ENCODE measurements at places on chromosomes 13 and 19. TPM values are rescaled to one million over a fixed set of nuclear protein-coding genes. Genes with fewer than 3 reads are reported as not detected.

- peak; percentile 62 for DNase-seq
These were observed 499 bp downstream of the LSM7 start for GRCh38 chr19:2327773-2328400.

- DNase-seq = no peak
These were observed 431.4 kb downstream of the TBC1D4 start for GRCh38 chr13:75050419-75051046.

DNA sequence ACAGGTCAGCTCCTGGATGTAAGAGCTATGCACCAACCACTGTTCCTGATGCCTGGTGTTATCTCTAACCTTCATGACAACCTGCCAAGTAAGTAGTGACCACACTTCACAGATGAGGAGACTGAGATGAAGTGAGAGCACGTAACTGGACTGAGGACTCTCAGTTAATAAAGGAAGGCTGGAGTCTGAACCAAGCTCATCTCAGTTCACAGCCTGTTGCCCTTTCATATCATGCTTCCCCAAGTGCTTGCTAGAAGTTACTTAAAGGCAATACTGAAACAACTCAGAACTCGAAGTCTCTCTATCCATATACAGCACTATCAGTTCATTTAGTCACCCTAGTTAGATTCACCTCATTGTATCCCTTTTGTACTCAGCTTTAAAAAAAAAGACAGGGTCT is 119.7 kb downstream of the ABCC4 start:
- no peak for DNase-seq

GRCh38 chr19:15642807-15643206 is 2.1 kb downstream of the CYP4F3 start:
- no peak for DNase-seq

- DNase-seq = no peak
These were observed 6.0 kb upstream of the TNFSF11 start for GRCh38 chr13:42567906-42568305.

DNA sequence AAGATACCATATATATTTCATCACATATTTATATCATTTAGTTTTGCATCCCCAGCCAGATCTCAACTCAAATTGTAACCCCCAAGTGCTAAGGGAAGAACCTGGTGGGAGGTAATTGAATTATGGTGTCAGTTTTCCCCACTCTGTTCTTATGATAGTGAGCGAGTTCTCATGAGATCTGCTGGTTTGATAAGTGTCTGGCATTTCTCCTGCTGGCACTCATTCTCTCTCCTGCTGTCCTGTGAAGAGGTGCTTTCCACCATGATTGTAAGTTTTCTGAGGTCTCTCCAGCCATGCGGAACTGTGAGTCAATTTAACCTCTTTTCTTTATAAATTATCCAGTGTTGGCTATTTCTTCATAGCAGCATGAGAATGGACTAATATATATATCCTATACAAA is 462.5 kb upstream of the SLITRK5 start:
- no peak for DNase-seq

- no peak for DNase-seq
These were observed 5.5 kb upstream of the KCTD4 start for GRCh38 chr13:45206340-45206739.

- no peak for DNase-seq
These were observed 165.5 kb downstream of the LACC1 start for GRCh38 chr13:44045180-44045562.

- DNase-seq = no peak
These were observed 30.3 kb upstream of the RNF113B start for GRCh38 chr13:98207416-98207815.

GRCh38 chr13:107835339-107836018 is 379.9 kb downstream of the LIG4 start:
- DNase-seq = peak; percentile 67

- DNase-seq = no peak
These were observed 692.6 kb downstream of the DIAPH3 start for GRCh38 chr13:59471106-59471505.

DNA sequence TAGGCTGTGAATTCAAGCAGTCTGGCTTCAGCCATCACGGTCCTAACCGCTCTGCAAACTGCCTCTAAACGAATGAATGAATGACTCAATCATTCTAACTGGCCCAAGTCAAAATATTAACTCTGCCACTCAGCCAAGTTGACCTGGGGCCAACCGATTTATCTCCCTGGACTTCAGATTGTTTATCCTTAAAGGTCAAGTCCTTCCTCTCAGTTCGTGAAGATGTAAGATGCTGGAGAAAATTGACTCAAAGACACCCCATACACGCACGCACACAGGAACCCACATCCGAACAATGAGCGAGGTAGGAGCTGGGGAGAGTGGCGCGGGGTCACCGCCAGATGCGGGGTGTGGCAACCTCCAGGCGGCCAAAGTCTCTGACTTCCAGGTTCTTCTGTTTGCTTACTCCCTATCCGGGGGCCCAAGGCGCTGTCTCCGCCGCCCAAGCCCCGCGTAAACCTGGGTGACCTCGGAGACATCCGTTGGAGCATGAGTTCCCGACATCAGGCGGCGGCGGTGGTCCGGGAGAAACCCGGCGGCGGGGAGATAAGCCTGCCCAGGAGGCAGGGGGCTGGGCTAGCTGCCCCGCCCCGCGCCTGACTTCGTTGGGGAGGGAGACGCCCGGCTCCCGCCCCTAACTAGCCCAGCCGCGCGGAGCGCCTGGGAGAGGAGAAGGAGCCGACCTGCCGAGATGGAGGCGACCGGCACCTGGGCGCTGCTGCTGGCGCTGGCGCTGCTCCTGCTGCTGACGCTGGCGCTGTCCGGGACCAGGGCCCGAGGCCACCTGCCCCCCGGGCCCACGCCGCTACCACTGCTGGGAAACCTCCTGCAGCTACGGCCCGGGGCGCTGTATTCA is at the start of gene CYP2S1:
Gene CYP2S1, plus strand, starts transcription at position 646 of the 856 bp plus-strand sequence. Its CDS starts 46 bp downstream, at position 692.
- peak; percentile 87 for DNase-seq

DNA sequence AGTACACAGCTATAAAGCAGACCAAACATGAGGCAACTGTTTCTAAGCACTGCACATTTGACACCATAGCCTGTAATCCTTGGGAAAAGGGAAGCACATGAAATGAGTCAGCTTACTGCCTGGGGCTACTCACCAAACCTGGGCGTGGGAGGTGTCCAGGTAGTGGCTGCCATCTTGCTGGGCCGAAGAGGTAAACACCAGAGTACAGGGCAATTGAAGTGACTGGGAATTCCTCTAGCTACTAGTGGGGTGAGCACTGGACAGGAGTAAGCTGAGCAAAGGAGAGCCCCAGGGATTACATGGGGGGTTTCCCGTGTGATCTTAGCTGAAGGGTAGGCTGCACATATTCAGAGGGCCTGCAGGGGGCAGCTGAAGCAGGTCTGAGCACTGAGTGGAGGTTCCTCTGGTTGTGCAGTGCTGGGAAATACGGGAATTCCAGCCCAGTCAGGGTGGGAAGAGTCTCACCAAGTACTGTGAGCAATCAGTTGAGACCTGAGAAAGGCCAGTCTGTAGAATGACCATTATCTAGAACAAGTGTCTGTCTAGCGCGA is 140.5 kb downstream of the SLC7A1 start:
- DNase-seq = peak; percentile 13

- no peak for DNase-seq
These were observed 208.3 kb upstream of the PCDH9 start for GRCh38 chr13:67438465-67438864.

GRCh38 chr19:3112375-3113099 is 18.4 kb downstream of the GNA11 start:
- no peak for DNase-seq

- peak; percentile 28 for DNase-seq
These were observed 203.6 kb downstream of the DCLK1 start for GRCh38 chr13:35927567-35928021.

GRCh38 chr19:38656171-38656981 is 8.9 kb downstream of the ACTN4 start:
- DNase-seq = no peak

- DNase-seq = peak; percentile 72
These were observed 365.5 kb downstream of the UQCRFS1 start for GRCh38 chr19:28847468-28847867.

GRCh38 chr19:45146741-45147205 is 14.0 kb downstream of the NKPD1 start:
- DNase-seq = no peak

DNA sequence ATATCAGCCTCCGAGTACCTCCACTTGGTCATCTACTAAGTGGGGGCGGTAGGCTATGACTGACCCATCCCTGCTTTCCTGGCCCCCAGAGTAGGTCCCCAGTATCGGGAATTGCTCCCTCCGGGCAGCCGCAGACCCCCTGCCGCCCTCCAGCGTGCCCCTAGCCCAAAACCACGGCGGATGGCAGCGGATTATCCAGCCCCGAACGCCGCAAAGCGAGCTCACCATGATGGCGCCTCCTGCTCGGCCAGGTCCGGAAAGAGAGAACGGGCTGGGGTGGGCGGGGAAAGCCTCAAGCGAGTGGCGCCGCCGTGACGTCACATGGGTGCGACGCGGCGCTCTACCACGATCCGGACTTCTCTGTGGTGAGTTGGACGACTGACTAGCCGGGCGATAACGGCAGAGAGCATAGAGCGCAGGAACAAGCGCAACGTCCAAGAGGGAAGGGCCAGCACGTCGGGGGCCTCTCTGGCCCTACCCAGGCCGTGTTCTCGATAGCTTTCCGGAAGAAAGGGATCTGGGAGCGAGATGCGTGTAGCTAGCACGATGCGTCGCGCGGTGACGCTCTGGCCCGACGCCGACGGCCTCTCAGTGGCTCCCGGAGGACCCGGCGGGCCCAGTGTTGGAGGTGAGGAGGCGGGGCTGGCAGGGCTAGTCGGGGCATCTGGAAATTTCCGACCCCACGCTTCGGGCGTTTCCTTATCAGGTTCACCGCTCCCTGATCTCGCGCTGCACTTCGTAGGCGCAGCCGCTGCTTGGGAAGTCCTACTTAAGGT is at the start of the genes RPL18 and SPHK2:
Gene RPL18, minus strand, starts transcription at position 263 of the 776 bp plus-strand sequence. Its CDS starts 35 bp downstream, at position 228.
Gene SPHK2, plus strand, starts transcription at position 591 of the 776 bp plus-strand sequence. CDS start 1,009 bp downstream, outside the sequence.
- peak; percentile 100 for DNase-seq

DNA sequence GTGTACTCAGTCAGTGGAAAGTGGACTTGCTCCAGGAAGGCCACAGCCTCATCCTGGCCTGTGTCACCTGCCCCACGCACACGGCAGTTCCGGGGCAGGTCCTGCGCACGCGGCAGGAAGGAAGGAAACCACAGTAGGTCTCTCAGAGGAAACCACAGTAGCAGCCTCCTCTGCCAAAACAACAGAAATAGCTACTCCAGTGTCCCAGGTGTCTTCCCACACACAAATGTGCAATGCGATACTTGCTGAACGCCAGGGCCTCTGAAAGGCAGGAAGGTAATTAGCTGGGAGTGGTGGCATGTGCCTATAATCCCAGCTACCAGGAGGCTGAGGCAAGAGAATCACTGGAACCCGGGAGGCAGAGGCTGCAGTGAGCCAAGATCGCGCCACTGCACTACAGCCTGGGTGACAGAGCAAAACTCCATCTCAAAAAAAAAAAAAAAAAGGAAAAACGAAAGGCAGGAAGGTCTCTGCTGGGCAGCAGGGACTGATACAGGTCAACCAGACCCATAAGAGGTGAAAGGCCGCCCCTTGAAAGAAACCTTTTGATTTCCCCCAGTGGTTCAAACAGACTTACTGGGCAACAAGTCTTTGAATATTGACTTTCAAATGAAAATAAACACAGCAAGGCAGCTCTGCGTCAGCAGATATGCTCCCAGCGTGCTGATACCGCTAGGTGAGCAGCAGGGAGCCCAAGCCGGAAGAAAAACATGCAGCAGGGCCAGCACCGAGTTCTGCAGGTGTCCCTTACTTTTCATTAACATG is 49.5 kb downstream of the CRYL1 start:
- no peak for DNase-seq

DNA sequence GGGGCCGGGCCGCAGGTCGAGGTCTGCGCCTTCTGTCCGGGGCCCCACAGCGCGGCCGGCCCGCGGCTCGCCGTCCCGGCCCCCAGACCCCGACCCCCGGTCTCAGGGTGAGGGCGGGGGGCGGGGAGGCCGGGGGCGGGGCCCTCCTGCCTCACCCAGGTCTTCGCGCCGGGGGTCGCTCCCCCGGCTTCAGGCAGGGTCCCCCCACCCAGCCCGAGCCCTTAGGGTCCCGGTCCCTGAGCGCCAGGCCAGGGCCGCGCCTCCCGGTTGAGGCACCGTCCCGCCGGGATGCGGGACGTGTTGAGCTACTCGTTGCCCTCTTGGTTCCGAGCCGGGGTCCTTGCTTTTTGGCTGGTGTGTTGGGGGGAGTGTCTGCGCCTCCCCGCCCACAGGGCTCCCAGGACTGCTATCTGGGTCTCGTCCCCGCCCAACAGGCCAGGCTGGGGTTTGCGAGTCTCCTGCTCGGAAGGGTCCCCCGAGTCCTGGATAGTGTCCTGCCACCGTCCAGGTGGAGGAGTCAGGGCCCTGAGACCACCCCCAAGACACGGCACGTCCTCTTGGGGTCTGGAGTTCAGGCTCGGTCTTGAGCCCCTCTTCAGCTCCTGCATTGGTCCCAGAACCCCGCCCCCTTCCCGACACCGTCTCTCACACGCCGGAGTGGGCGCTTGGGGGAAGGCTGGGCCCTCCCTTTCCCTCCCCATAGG is 452 bp downstream of the PIAS4 start:
- peak; percentile 26 for DNase-seq

GRCh38 chr13:42807866-42808265 is 26.5 kb downstream of the FAM216B start:
- DNase-seq = peak; percentile 9

- peak; percentile 12 for DNase-seq
These were observed 338.1 kb downstream of the RFC3 start for GRCh38 chr13:34155931-34156607.

GRCh38 chr13:102715447-102715846 is 20.6 kb upstream of the METTL21C start:
- DNase-seq = no peak

DNA sequence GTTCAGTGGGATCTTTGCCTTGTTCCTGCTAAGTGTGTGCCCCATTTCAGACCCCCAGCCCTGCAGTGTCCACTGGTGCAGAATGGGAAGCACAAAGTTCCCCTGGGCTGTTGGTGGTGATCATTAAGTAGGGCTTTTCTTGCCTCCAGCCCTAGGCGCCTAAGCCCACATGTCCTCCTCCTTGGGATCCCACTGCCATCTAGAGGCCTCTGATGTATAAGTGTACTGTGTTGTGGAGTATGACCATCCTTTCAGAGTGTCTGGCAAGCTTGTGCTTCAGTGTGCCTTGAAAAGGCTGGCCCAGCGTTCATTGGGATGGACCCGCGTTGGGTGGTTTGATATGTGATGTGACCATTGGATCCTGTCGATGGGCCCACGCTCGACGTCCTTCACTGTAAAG is 71.2 kb downstream of the WASF3 start:
- no peak for DNase-seq

- no peak for DNase-seq
These were observed 3.6 kb upstream of the HAMP start for GRCh38 chr19:35278578-35279284.

GRCh38 chr13:50094615-50095293 is 79.5 kb downstream of the KCNRG start:
- no peak for DNase-seq

Gene LGALS14
- total RNA-seq = not detected

Gene TSSK6
- not detected for total RNA-seq

Gene SH2D3A
- not detected for total RNA-seq

Gene ZNF701
- total RNA-seq = 3.1 TPM

Gene KCNN1
- total RNA-seq = not detected

Gene NCCRP1
- not detected for total RNA-seq

Gene EBI3
- total RNA-seq = not detected

Gene PCDH17
- total RNA-seq = not detected

Gene DHDH
- total RNA-seq = not detected

Gene PRSS57
- not detected for total RNA-seq

Gene ERICH4
- not detected for total RNA-seq

Gene C5AR1
- total RNA-seq = not detected

Gene PTH2
- not detected for total RNA-seq

Gene NLRP9
- not detected for total RNA-seq

Gene ETV2
- not detected for total RNA-seq

Gene PNMA8B
- not detected for total RNA-seq

Gene AMER2
- total RNA-seq = not detected

Gene IGSF23
- total RNA-seq = not detected

Gene DACH1
- total RNA-seq = not detected

Gene PSPN
- total RNA-seq = 0.35 TPM

Gene KIR2DL3
- not detected for total RNA-seq
